ENCODE measurements at places on chromosomes 12 and 14.
A peak's percentile ranks its signal among the peaks of the same experiment; 100 is the strongest.

DNA sequence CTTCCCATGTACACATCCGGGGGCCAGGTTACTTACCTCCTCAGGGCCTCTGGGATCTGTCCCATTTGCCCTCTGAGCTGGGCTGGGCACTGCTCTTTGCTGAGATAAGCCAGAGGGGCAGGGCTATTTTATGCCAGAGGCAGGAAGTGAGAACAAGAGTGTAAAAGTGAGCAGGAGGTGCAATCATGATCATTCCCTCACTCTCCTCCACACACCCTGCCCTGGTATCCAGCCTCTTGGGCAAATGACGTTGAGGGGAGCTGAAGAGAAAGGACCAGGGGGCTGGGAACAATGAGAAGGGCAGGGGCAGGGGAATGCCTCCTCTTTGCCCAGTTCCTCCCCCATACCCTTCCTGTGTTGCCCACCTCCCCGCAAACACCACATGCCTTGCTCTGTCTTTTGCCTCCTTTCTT, 4.2 kb downstream of the LPAR5 start:
- peak; percentile 31 for DNase-seq

- no peak for DNase-seq
Measured at GRCh38 chr14:104903990-104904389, 20.7 kb upstream of the PLD4 start.

DNA sequence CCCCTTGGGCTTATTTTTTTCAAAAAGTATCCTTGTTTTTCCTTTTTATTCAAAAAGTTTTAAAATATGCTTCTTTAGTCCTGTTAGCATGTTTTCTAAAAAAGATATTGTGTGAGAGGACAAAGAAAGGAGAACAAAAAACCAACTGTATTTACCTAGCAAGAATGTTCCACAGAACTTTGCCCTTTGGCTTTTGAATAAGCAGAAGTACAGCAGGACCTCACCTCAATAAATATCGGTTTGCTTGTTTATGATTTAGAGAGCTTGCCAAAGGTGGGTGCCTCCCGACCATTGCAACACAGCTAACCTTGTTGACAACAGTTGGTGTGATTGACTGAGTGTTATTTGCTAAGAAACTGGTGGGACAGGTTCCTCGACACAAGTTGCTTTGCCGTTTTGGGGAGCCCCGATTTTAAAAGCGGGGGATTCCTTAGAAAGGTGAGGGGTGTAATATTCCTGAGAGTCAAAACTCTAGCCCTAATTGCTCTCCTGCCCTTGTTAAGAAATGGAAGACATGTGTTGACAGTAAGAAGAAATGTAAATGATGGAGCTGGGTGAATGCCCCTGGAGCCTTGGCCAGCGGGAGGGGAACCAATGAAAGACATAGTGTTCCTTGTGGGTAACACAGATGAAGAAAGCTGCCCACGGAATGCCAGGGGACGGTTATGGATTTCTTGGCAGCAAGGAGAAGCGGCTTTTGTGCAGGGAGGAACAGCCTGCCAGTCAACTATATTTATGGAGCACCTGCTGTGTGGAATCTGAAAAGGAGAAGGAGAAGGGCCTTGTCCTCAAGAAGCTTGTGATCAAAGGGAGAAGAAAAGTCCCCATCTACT, 13.7 kb downstream of the MYBPC1 start:
- DNase-seq = no peak

- DNase-seq = no peak
Measured at GRCh38 chr14:71380271-71380670, 473.0 kb downstream of the PCNX1 start.

GRCh38 chr12:129532707-129533499, 370.9 kb downstream of the TMEM132D start:
- DNase-seq = no peak

DNA sequence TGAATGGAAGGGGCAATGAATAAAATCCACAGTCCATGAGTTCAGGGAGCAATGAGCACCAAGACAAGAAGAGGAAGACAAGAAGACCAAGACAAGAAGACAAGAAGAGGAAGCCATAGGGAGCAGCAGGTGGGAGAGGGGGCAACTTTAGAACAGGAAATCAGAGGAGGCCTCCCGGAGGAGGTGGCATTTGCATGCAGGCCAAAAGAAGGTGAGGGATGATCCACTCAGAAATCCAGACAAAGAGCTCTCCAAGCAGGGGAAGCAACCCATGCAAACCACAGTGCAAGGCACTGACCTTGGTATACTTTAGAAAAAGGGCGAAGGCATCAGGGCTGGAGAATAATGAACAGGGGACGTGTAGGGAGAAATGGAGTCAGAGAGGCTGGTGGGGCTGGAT, 58.6 kb downstream of the SCARB1 start:
- DNase-seq = no peak

DNA sequence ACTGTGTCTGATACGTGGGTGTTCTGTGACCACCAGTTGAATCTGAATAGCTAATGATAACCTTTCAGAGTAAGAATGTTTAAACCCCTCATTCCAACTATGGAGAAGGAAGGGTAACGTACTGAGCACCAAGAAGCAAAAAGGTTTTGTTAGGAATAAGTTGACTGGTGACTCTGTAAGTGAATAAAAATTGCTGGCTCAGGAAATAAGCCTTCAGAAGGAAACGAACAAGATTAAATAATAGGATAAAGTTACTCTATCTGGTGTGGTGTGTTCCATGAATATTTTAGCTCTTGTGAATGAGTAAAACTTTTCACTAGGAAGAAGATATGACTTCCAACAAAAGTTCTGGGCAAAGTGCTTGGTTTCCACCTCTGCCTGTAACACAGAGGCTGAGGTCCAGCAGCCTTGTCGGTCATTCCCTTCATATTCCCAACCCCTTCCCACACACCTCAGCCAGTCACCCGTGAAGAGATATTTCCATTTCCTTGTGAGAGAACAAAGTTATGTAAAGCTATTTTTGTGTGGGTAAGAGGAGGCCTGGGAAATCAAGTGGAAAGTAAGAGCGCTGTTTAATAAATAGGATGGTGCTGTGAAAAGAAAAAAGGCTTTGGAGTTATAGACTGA, 47.1 kb downstream of the ARF6 start:
- no peak for DNase-seq

DNA sequence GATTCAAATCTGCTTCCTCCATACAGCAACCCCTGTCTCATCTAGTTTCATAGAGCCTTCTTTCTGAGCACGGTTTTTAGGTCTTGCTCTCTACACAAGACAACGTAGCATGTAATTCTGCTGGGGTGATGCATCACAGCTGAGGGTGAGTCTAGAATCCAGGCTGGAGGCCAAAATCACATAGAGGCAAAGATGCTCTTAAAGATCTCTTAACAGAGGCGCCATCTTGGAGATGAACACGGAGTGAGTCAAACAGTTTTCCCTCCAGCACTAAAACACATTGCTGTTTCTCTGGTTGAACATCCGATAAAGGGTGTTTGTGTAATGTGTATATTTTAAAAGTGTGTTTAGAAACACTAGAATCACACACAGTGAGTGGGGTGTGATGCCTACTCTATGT, 78.9 kb downstream of the NOS1 start:
- no peak for DNase-seq

DNA sequence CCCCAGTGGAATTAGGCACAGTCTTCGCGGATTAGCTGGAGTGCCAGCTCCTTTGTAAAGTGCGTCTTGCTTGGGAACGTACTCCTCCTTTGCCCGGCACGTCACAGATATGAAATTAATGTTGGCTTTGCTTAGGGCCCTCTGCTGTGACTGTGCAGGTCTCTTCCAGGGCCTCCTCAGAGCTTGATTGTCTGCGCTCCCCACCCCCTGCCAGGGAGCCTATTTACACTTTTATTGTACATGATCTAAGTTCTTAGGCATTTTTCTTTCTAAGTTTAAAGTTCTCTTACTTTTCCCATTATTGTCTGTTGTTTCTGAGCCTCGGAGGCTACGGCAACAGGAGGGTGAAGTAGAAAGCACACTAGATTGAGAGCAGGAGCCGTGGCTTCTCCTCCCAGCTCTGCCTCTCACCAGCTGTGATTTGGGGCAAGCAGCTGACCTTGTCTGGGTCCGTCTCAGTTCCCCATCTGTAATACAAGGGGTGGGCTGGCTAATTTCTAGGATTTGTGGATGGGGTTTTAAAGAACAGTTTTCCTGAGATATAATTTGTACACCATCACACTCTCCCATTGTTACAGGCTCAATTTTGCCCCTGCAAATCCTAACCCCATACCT, 81.8 kb downstream of the TSPAN9 start:
- no peak for DNase-seq

GRCh38 chr12:118033902-118034301, 17.4 kb downstream of the RFC5 start:
- DNase-seq = no peak

DNA sequence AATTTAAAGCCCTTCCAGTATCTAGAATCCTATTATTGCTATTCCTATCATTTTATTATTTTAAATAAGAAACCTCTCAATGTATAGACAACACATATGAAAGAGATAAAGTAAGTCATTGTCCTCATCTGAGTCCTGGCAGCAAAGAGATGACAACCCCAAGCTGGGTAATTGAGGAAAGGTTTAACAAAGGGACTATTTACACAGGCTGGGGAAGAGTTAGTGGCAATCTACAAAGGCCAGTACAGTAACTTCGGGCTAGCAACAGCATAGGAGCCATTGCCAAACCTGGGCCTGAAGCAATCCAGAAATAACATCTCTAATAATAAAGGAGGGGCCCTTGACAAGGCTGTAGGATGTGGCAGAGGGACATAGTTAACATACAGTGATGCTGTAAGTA, 11.2 kb downstream of the PDE6H start:
- no peak for DNase-seq

- no peak for DNase-seq
Measured at GRCh38 chr14:61026526-61026925, 45.5 kb downstream of the SLC38A6 start.

- no peak for DNase-seq
Measured at GRCh38 chr14:23829736-23830471, 123.7 kb upstream of the DHRS4 start.

GRCh38 chr14:28776482-28777266, 10.1 kb downstream of the FOXG1 start:
- DNase-seq = no peak

DNA sequence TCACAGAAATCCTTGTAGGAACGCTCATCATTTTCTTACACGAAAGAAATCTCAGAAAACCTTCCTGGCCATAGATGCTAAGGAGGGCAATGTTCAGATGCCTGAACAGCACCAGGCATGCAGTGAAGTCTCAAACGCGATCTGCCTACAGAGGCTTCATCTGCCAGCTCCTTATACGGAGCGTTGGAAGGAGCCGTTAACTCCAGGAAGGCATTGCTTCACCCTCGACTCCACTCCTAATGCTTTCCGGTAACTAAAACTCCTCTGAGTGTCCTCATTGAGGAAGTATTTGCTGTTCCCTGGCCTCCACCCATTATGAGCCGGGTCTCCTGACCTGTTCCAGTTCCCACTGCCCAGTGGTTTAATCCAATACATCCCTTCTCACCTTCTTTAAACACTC, 502.7 kb downstream of the BCL11B start:
- no peak for DNase-seq

- DNase-seq = no peak
Measured at GRCh38 chr14:100523843-100524169, 63.4 kb downstream of the BEGAIN start.

- DNase-seq = no peak
Measured at GRCh38 chr12:116416166-116416565, 138.7 kb upstream of the MED13L start.

GRCh38 chr12:124683152-124684124, 116.0 kb upstream of the NCOR2 start:
- DNase-seq = no peak

DNA sequence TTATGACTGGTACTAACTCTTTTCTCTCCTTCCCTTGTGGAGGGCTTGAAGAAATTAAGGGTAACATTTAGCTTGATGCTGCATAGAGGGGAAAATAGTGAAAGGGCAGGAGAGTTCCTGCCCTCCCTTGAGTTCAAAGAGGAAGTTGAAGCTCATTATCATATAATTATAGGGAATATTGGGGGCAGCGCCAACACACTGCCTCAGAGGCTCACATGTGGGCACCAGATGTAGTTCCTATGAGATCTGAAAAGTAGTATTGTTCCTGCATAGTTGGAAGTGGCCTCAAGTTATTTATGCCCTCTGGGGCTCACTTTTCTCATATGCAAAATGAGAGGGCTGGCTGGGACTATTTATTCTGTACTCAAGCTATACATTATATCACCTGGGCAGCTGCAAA, 33.0 kb upstream of the FGF23 start:
- DNase-seq = no peak

DNA sequence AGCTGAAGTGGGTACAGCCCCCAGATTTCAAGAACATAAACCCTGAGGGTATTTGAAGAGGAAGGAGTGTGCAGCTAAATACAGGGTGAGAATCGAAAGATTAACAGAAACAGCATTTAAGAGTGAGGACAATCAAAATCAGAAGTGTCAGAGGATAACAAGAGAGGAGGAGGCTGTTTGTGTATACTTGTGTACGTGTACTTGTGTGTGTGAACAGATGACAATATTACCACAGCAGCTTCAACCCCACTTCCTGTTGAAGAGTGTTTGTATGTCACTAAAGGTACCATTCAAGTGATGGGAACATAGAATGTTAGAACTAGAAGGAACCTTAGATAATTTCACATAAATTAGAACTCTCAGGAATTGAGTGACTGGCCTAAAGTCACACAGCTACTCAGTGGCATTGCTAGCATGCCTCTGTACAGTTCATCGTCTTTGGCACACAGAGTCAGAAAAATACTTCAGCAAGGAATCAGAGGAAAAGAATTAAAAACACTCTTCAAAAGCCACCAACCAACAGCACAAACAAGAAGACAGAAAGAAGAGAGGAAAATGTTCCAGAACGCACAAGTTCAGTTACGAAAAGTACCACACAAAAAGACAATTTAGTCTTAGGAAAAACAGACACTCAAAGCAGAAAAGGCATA, 164.3 kb upstream of the BCL2L14 start:
- no peak for DNase-seq

DNA sequence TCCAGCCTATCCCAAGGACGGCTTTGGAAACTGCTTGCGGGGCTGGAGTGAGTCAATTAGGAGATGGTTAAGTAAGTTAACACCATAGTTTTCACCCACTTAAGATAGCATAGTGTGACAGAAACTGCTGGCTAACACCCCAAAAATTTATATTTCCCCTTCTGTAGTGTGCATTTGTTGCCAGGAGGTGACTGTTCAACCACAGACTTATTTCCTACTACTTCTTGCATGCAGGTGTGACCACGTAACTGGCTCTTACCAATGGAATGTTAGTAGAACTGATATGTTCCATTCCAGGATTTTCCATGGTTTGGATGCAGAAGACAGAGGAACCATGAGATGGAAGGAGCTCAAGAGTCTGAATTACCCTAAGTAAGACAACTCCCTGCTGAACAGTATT, 52.9 kb upstream of the SLC35F4 start:
- no peak for DNase-seq

DNA sequence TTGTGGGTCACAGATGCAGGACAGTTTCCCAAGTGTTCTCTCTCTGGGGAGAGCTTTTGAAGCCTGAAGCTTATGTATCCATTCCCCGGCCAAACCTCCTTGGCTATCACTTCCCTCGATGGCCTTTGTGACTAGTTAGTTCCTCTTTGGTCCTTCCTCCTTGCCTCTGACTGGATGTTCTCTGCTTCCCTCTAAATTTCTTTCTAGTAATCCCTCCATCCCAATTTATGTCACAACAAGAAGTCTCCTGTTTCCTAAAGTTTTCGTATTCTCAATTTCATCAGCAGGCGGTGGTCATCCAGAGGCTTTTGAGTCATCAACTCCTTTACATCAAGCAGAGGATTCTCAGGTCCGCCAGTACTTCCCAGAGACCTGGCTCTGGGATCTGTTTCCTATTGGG, 27.5 kb downstream of the A2ML1 start:
- DNase-seq = no peak

- no peak for DNase-seq
Measured at GRCh38 chr14:24060984-24061913, 9.4 kb downstream of the CARMIL3 start.
